Activated naive CD4-positive, alpha-beta T cell treated with anti-CD3 and anti-CD28 coated beads, Interleukin-2, amount 50 U/mL, for 72 hours (primary cell): ENCODE measurements at places on chromosomes 7 and 10.

GRCh38 chr7:159040912-159041711 is 103.6 kb downstream of the VIPR2 start:
- peak; percentile 42 for DNase-seq

DNA sequence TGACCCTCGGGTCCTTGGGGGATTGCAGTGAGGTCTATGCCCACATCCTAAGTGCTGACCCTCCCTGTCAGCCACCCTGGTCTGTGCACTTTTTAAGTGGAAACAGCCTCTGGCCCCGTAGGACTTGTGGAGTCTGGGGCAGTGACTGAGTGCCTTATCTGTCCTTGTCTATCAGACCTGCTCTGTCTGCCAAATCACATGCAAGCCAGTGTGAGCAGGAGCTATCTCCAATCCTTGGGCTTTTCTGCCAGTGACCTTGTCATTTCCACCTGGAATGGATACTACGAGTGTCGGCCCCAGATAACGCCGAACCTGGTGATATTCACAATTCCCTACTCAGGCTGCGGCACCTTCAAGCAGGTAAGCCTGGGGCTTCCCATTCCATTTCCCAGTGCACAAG is 62.7 kb downstream of the C10orf120 start:
- DNase-seq: no peak

GRCh38 chr10:128896963-128897362 is 570.1 kb upstream of the MGMT start:
- DNase-seq: no peak

DNA sequence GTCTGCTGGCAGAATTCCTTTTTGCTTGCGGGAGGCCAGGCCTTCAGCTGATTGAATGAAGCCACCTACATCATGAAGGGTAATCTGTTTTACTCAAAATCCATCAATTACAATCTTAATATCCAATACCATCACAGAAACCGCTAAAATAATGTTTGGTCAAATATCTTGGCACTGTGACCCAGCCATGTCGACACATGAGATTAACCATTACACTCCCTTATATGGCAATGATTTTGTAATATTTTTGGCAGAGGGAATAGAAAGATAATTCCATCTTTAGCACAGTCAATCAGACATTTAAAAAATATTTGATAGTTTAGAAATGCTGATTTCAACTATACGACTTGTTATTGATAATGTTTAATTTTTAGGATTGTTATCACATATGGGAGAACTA is 36.5 kb upstream of the SLC39A12 start:
- DNase-seq: no peak

DNA sequence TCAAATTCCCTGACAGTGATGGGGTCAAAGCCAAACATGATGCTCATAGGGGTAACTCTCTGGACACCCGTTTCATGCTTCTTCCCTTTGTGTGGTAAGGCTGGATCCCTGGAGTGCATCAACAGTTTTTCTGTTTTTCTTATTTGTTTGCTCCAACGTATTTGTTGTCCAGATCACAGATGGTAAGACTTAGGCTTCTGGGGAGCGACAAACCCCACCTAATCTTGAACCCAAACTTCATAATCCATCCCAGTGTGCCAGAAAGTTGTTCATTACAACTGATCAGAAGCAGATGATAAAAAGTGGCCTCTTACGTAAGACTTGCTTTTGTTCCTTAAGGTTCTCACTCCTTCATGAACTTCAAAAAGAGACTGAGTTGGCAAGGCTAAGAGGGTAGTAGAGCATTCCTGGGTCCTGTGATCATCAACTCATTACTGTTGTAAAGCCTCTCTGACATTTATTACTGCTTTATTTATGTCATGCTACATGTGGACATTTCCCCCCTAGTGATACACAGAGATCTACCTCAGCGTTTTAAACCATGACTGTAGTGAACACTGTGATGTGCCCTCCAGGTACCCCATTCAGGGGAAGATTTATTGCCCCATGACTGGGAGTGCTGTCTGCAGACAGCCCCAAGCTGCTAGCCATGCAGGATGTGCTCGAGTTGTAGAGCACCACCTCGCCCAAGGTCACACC is 125.6 kb downstream of the CCDC71L start:
- no peak for DNase-seq

DNA sequence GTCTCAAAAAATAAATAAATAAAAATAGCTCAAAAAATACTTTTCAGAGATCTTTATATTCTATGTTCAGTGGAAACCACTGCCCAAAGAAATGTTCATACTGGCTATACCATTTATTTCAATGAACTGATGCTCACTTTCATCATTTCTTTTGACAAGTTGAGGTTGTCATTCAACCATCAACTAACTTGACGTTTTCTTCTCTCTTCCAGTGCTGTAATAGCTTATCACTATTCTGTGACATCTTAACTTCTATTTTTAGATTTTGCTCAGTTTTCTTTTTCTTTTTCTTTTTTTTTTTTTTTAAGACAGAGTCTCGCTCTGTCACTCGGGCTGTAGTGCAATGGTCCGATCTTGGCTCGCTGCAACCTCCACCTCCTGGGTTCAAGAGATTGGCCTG is 8.7 kb upstream of the CTAGE4 start:
- DNase-seq: no peak

- no peak for DNase-seq
Observed at GRCh38 chr7:131633342-131633843, 77.0 kb upstream of the PODXL start.

- DNase-seq: no peak
Observed at GRCh38 chr10:26970667-26971066, 109.9 kb upstream of the ABI1 start.

- DNase-seq: no peak
Observed at GRCh38 chr7:135977742-135978066, 545 bp upstream of the MTPN start.

GRCh38 chr7:106031300-106032035 is 68.4 kb downstream of the CDHR3 start:
- no peak for DNase-seq

GRCh38 chr7:139811066-139811465 is 18.0 kb upstream of the TBXAS1 start:
- no peak for DNase-seq

DNA sequence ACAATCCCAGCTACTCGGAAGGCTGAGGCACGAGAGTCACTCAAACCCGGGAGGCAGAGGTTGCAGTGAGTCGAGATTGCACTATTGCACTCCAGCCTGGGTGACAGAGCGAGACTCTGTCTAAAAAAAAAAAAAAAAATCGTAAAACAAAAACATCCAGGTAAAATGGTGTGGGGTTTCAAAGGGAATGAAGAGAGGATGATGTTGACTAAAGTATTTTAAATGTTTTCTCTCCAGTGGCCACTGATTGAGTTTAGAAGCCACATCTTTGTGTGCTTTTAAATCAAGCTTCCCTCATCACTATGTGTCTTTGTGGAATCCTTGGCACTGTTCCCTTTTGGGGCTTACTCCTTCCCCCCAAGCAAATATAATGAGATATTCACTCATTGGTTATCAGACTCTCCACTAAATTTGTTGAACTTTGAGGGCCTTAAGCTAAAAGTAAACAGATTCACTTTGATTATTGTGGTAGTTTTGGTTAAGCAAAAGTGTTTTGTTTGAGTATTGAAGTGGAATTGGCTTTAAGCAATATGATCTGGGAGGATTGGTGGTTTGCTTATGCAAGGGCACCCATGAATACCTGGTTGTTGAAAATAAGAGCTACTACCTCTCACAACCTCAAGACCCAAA is 162.9 kb downstream of the CDK14 start:
- no peak for DNase-seq

- no peak for DNase-seq
Observed at GRCh38 chr10:69959911-69960310, 92.7 kb upstream of the MACROH2A2 start.

GRCh38 chr10:72563327-72563932 is 62.4 kb downstream of the MICU1 start:
- DNase-seq: peak; percentile 27

DNA sequence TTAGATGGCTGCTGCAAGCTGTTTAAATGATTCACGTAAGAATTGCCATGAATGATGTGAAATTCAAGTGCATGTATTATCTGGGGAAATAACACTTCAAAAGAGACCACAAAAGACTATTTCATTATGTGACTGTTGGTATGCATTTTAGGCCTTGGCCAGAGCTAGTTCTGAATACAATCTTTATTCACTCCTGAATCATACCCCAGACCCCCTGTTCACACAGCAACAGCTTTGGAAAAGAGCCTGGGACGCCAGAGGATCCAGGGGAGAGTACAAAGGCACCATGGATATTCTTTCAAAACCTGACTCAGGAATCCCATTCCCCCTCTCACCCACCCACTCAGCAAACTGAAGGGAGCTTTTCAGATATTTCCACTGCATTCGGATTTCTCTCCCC is 377.1 kb upstream of the DPP6 start:
- no peak for DNase-seq

GRCh38 chr7:9082203-9082602 is 648.8 kb downstream of the NXPH1 start:
- no peak for DNase-seq

- DNase-seq: no peak
Observed at GRCh38 chr7:151012911-151013347, 11.4 kb downstream of the ATG9B start.

GRCh38 chr7:110568932-110569331 is 522.0 kb upstream of the LRRN3 start:
- DNase-seq: no peak

DNA sequence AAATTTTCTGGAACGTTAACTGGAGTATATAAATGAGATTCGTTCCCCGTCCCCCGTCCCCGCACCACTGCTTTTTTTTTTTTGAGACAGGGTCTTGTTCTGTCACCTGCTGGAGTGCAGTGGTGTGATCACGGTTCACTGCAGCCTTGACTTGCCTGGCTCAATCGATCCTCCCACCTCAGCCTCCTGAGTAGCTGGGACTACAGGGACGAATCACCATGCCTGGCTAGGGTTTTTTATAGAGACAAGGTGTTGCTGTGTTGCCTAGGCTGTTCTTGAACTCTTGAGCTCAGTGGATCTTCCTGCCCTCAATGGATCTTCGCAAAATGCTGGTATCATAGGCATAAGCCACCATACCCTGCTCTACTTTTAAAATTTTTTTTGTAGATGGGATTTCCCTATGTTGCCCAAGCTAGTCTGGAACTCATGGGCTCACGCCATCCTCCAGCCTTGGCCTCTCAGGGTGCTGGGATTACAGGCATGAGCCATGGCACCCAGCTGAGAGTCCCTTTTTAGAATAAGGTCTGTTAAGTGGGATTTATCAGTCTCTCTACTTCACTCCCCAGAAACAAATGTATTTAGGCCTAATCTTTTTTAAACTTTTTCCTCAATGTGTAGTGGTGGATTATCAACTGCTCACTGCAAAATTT is 122.9 kb downstream of the LYZL1 start:
- no peak for DNase-seq

- DNase-seq: no peak
Observed at GRCh38 chr10:69649786-69650550, 19.9 kb downstream of the FAM241B start.

GRCh38 chr7:142440219-142440905 is 182.5 kb upstream of the PRSS58 start:
- no peak for DNase-seq

DNA sequence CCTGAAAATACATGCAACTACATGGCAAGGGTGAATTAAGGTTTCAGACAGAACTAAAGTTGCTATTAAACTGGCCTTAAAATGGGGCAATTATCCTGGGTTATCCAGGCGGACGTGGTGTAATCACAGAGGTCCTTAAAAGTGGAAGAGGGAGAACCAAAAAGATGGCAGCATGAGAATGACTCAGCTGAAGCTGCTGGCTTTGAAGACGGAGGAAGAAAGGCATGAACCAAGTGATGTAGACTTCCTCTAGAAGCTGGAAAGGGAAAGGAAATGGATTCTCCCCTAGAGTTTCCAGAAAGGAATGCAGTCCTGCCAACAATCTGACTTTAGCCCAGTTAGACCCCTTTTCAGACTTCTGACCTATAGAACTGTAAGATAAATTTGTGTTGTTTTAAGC is 27.0 kb upstream of the UBN2 start:
- no peak for DNase-seq

DNA sequence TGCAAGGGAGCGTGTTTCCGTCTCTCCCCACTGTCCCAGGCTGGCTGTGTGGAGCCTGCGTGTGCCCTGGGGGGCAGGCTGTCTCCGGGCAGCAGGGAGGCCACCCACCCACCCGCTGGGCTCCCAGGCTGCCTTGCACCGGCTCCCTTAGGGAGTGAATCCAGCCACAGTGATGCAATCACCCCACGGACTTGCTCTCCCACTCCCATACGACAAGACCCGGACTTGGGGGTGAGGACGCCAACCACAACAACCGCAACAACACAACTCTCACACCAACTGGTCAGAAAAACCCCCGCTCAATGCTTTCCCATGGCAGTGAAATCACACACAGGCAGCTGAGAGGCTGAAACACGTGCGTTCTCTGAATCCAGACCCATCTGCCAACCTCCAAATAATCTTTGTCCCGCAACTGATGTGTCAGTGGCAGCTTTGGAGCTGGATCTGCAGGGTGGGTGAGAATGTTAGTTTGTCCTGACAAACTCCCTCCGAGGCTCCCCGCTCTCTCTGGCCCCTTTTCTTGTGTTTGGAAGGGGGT is 62.7 kb upstream of the DDC start:
- DNase-seq: no peak

- DNase-seq: no peak
Observed at GRCh38 chr10:60937784-60938654, 6.0 kb downstream of the RHOBTB1 start.

- DNase-seq: no peak
Observed at GRCh38 chr7:157401567-157402387, 65.0 kb downstream of the DNAJB6 start.

- DNase-seq: no peak
Observed at GRCh38 chr7:127359011-127359410, 33.5 kb downstream of the ZNF800 start.

DNA sequence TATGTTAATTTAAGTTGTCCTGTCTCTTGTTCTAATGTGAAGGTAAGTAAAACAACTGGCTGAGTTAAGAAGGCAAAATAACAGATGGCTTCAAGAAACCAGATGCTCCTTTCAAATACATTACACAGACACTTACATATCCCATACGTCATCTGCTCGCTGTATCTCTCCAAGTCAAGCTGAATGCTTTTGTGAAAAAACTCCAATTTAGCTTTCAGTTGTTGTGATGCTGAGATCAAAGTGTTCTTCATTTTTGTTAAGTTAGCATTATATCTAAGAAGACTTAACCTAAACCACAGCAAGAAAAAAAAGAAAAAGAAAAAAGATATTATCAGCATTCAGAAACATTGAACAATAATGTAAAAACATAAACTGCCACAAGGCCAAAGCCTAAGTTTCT is 18.5 kb upstream of the ERLIN1 start:
- no peak for DNase-seq
